Fibroblast of gingiva (primary cell): ENCODE measurements at places on chromosomes 2 and 18.

- DNase-seq, result no peak
These were observed 10.9 kb downstream of the MEP1B start for GRCh38 chr18:32200766-32201165.

- DNase-seq, result no peak
These were observed 33.6 kb downstream of the SATB2 start for GRCh38 chr2:199424160-199424559.

DNA sequence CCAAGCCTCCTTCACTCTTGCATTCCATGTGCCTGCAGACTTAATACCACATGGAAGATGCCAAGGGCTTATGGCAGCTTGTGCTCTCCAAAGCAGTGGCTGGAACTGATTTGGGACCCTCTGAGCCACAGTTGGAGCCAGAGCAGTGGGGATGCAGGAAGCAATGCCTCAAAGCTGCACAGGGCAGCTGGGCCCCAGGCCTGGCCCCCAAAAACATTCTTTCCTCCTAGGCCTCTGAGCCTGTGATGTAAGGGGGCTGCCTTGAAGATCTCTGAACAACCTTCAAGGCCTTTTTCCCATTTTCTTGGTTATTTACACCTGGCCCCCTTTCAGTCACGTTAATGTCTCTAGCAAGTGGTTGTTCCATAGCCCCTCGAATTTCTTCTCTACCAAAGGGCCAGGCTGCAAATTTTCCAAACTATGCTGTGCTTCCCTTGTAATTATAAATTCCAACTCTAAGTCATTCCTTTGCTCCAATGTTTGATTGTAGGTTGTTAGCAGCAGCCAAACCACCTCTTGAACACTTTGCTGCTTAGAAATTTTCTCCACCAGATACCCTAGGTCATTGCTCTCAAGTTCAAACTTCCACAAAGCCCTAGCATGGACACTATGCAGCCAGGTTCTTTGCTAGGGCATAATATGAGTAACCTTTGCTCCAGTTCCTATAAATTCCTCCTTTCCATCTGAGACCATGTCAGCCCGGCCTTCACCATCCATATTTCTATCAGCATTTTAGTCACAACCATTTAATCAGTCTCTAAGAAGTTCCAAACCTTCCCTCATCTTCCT is 245.0 kb upstream of the RBBP8 start:
- no peak for DNase-seq

GRCh38 chr2:186697536-186697935 is 3.7 kb downstream of the FAM171B start:
- DNase-seq, result no peak

- no peak for DNase-seq
These were observed 22.8 kb upstream of the RUFY4 start for GRCh38 chr2:218046238-218046637.

DNA sequence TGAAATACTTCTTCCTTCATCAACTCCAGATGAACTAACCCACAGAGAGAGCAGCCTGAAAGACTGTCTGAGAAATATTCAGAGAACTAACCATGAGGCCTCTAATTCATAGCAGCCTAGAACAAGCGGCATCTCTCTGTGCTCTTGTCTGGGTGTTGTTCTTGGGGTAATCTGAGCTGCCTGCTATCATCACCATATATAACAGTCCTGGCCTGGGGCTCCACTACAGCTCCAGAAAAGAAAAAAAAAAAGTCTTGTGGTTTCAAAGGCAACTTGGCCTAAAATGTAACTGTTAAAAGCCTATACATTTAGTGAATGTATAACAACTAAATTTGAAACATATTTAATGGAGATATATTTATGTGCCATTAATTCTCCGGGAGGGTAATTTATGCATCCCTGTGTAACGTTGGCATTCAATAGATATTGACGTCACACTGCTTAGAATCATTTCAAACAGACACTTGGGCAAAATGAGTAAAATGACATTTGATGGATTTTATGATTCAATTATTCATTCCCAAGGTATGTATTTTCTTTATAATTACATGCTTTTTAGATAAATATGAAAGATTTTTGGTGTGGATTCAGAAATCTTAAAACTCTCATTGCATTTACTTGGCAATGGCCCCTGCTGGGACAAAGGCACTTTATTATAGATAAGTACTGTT is 294.3 kb downstream of the HRH4 start:
- DNase-seq, result no peak

DNA sequence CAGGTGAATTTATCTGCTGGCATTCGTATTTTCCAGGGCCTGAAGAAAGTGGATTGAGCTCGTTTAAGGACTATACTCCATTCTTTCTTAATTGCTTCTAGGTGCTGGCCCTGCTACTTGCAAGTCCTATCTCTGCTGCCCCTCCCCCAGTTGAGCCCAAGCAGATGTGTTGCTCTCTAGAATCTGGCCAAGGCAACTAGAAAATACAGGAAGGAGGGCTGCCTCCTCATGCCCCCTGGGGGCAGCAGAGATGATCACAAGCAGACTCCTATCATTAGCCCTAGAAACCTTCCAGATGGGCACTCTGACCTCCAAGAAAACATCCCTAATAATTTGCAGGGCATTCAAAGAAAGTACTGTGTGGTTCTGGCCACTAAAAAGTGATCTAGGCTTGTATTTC is 72.5 kb upstream of the CYP26B1 start:
- no peak for DNase-seq

DNA sequence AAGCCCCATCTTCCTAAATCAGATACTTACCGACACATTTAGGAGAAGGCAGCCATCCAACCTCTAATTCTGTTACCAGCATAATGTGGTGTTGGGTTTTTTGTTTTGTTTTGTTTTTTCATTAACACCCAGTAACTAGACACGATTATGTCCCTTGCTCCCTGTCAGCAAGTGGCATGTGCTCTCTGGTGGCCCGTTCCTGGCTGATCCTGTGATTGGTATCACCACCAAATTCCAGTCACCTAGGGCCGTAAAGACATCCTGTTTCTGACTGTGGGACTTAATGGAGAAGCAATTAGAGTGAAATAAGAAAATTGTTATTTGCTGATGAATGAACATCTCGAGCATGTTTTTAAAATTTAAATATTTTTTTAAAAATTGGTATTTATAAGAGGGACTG is 5.9 kb upstream of the DLX1 start:
- DNase-seq, result no peak
